Stimulated activated CD4-positive, alpha-beta T cell treated with anti-CD3 and anti-CD28 coated beads, TNF-alpha, amount 100 ng/mL, for 48 hours (primary cell): ENCODE measurements at places on chromosomes 5 and 9.

DNA sequence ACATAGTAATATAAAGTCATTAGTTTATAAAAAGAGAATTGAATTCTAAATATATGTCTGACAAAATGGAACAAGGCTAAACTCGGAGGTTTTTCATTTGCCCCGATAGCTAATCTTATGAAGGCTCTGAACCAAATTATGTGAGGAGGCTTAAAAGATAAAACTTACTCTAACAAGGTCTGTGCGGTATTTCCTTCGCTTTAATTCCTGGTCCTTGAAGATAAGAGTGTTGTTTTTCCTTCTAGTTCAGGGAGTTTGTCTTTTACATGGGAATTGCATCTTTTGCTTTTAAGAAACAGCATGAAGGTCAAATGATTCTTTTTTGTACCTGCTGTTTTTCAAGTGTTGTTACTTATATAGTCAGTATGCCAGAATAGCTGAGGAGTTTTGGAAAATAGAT is 68.2 kb downstream of the UBE2QL1 start:
- no peak for DNase-seq

GRCh38 chr5:73321757-73322436 is 126.7 kb downstream of the FOXD1 start:
- DNase-seq: no peak

- DNase-seq: no peak
Measured at GRCh38 chr9:76610011-76610352, 151.0 kb downstream of the GCNT1 start.

DNA sequence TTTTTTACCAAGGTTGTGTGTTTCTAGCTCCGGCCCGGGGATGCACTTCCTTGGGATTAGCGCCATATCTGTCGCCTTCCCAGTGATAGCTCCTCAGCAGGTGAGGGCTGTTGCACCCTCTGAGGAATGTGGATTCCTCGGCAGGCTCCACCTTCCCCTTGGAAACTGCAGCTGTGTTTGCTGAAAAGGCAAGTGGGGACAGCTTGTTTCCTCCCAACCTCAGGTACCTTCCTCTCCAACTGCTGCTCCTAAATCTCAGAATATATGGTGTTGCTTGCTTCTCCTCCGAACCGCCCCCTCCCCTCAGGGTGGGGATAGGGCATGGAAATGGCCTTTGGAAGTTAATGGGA is 1.3 kb downstream of the SLC1A1 start:
- DNase-seq: no peak

DNA sequence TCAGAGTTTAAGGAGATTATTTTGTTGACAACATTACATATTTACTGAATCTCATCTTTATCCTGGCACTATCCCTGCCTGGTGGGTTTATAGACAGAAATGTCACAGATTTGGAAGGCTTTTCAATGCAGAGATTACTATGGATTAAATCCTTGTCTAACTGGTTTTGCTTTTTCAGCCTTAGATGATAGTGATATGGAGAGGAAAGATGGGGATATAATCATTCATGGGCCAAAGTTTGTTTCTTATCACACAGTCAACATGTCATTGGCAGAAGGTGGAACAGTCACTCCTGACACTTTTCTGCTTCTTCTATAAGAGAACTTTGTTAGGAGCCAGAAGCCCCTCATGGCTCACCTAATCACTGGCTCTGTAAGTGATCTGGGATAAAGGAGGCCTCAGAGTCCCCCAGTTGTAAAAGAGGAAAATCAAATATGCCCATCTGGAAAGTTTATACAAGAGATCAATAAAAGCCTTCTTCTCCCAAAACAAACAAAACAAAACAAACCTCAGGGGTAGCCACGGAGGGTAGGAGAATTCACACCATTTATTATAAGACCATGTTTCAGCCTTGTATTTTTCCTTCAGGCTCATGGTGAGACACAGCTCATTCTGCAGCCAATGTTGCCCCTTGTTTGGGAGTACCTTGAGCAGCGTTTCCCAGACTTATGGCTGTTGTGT is 101.2 kb downstream of the PCSK1 start:
- DNase-seq: no peak

DNA sequence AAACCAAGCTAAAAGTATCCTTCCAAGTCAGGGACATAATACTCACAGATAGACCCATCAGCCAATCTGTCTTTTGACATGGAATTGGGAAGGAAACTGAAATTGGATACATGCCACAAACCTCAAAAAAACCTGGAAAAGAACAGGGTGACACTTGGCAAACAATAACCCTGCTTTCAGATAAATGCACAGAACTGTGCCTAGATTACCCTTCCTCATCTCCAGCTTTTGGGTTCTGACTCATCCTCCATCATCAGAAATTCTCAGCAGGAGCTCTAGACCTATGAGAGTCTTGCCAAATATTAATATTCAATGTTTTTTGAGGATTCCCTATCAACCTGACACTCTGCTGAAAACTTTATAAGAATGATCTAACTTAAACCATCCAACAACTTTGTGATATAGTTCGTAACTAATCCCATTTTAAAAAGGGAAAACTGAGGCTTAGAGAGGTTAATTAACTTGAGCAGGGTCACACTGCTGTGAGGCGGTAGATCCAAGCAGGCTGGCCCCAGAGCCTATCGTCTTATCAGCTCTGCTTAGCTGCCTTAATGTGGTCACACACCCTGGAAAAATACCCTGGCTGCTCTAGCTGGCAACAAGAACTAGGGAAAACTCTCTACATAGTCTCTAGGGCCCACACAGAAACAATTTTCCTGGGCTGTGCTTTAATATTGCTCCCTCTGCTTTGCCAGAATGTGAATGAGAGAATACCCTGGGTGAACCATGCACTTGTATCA is 157.0 kb upstream of the TRPC7 start:
- no peak for DNase-seq

GRCh38 chr9:70798018-70798417 is 323.4 kb downstream of the TRPM3 start:
- DNase-seq: no peak

DNA sequence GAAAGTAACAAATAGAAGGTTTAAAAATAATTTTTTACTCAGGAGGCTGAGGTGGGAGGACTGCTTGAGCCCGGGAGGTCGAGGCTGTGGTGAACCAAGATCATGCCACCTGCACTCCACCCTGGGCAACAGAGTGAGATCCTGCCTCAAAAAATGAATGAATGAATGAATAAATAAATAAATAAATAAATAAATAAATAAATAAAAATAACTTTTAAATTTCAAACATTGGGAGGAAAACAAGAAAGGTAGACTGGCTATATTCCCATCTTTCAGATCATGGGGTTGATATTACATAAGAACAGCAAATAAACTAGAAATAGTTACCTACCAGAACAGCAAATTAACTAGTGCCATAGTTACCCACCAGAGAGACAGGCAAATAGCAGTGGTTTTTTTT is 75.7 kb downstream of the LHX2 start:
- no peak for DNase-seq

DNA sequence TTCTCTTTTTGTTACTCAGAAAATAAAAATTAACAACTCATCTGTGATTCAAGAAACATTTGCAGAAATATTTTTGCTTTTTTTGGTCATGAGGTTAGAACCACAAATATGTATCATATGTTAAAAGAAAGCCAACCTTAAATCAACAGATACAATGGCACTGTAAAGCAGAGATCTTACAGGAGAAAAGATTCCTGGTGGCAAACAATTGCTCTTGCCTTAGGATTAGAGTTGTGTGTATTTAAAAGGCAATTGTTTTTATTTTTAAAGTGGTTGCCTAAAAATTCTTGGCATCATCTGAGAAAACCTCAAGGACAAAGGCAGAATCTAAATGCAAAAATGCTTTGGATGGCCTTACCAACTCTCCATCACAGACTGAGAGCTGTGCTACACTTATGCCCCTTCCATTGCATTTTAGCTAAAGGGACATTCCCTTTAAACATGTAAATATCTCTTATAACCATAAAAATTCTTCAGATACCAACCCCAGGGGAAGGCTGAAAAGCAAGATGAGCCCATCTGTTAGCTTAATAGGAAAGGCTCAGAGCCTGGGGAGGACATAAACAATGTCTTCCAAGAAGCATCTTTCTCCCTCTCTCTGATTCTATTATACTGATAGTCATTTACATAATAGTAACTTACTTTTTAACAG is 100.4 kb downstream of the FAM114A2 start:
- no peak for DNase-seq

DNA sequence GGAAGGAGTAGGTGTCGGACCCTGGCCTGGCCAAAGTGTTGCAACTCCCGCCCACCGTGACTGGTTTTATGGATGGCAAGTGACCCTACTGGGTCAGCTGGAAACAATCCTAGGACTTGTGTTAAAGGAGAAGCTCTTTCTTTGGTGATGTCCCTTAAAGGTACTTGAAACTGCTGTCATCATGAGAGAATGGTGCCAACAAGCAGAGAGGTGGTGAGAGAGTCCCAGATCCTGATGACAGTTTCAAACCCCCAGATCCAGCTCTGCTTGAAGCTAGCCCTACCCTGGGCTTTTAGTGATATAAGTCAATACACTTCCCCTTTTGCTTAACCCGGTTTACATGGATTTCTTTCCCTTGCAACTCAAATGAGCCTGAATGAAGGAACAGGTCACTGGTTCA is 72.5 kb upstream of the UBTD2 start:
- DNase-seq: no peak

- DNase-seq: no peak
Measured at GRCh38 chr9:95641586-95641985, 124.8 kb upstream of the PTCH1 start.

- peak; percentile 2 for DNase-seq
Measured at GRCh38 chr5:34957857-34958690, 28.7 kb downstream of the DNAJC21 start.

DNA sequence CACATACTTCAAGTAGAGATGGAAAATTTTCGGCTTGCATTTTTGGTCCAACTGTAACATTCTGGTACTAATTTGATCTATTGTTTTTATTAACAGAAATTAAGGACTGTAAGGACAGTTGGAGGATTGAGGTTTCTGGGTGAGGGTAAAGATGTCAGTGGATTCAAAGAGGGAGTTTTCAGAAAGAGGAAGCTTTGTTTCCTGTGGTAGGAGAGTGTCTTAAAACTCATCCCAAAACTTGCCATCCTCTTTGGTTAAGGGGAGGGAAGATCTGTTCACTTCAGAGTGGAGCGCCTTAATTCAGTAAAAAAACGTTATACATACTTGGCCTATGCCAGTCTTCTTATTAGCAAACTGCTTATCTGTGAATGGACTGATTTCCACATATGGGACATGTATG is 13.8 kb downstream of the CNTRL start:
- no peak for DNase-seq
